ENCODE measurements at places on chromosomes 6 and 20.
A peak's percentile ranks its signal among the peaks of the same experiment; 100 is the strongest.

GRCh38 chr6:163023700-163024099 lies 295.9 kb downstream of the PACRG start:
- no peak for DNase-seq

DNA sequence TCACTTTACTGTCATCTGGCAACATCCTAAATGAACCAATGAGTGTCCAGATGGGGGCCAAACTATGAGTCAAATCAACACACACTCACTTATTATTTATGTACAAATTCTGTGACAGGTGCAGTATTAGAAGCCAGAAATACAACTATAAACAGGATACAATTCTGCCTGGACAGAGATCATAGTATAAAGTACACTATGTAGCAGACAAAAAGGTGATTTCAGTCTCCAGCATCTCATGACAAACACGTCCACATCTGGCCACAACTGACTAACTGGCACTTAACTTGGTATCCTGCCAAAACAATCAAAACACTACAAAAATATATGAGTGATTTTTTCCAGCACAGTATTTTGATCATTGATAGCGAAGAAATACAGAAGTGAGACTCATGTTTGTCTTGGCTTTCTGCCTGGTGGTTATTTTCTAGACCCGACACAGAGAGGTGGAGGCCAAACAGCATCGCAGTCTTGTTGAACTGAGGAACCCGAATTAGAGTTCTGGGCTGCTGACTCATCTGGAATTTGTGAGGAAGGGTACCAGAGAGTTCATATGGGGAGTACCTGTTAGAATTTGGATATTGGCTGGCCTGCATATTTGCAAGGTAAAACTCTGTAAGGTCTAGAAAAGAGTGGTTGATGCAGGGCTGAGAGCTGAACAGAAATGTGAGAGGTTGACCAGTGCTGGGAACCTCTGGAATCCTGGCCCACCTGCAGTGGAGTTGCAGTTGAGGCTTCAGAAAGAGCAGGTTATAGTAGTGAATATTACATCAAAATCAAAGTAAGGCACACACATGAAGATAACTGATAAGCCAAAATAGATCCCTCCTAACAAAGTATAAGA lies 475.2 kb downstream of the PTPRT start:
- DNase-seq: no peak

DNA sequence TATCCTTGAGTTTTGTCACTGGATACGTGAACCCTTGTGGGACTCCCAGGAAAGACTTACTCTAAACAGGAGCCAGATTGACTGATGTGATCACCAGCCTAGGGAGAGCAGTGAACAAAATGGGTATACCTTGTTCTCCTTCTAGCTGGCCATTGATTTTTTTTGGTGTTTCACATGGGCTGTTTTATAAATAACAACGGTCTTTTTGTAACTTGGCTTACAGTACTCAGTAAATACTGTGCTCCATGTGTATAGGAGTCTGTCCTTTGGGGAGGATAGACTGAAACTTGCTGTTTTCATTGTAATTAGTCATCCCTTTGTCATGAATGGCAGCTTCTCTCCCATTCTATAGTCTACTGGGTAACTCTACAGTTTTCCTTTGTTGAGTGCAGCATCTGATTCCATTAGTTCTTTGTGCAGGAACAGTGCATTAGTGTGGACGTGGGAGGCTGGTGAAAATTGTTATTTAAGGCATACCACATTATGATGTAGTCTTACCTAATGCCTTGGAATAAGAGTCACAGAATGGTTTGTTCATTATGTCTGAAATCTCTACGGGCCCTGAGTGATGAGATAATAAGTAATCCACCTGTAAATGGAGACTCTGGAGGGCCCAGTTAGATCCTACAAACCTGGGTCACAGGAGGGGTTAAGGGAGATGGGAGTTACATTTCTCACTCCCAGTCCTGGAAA lies 89.5 kb downstream of the TIAM2 start:
- no peak for DNase-seq

DNA sequence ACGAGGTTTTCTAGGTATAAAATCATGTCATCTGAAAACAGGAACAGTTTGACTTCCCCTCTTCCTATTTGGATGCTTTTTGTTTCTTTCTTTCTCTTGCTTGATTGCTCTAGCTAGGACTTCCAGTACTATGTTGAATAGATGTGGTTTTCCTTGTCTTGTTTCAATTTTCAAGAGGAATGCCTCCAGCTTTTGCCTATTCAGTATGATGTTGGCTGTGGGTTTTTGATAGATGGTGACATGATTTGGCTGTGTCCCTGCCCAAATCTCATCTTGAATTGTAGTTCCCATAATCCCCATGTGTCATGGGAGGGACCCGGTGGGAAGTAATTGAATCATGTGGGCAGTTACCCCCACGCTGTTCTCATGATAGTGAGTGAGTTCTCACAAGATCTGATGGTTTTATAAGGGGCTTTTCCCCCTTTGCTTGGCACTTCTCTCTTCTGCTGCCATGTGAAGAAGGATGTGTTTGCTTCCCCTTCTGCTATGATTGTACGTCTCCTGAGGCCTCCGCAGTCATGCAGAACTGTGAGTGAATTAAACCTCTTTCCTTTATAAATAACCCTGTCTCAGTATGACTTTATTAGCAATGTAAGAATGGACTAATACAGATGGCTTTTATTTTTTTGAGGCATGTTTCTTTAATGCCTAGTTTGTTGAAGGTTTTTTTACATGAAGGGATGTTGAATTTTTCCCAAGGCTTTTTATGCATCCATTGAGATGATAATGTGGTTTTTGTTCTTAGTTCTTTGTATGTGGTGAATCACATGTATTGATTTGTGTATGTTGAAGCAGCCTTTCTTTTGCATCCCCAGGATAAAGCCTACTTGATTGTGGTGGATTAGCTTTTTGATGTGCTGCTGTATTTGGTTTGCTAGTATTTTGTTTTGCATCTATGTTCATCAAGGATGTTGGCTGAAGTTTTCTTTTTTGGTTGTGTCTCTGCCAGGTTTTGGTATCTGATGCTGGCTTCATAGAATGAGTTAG lies 239.1 kb downstream of the THBS2 start:
- no peak for DNase-seq

DNA sequence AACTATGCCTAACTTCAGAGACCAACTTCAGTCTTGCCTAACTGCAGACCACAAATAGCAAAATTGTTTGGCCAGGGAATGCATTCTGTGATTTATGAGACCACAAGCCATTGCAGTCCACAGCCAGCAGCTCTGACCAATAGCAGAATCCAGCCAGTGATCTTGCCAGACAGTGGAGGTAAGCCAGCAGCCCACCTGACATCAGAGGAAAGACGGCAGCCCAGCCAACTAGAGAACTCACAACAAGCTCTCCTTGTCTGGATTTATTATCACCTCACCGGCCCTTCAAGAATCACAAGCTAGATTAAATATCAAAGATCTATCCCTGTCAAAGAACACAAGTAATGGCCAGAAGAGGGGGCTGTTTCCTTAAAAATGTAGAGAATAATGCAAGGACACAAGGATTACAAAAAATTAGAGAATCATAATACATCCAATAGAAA lies 66.5 kb upstream of the SLC35F1 start:
- DNase-seq: no peak

GRCh38 chr6:47179286-47179685 lies 130.4 kb downstream of the TNFRSF21 start:
- no peak for DNase-seq

- no peak for DNase-seq
Measured at GRCh38 chr20:63053432-63054102, 46.8 kb upstream of the BHLHE23 start.

- DNase-seq: no peak
Measured at GRCh38 chr20:17661121-17661744, 20.8 kb downstream of the RRBP1 start.

DNA sequence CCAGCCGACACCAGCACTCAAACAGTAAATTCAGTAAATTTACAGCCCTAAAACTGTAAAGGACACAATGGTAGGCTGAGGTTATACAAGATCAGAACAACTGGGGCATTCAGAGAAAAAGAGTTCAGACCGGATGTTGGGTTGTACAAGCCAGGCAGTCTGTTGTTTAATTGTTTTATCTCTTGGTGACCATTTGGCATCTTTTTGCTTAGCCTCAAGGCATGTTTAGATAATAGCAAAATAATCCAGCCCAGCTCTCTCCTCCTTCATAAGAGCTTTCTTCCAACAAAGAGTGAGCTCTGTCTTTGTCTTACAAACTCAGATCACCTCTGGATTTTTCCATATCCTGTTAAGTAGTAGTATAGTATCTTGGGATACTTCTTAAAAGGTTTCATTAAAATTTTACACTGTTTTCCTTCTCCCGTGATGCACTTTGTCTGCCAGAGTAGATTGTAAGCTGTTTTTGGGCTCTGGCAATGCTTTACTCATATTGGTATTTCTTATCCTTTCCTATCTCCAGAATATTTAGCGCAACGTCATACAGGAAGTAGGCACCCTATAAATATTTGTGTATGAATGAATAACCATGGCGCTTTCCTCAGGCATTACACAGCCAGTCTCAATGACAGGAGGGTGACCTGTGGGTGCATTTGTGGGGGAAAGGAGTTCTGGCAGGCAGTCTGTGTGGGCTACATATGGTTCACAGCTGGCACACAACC lies 35.6 kb upstream of the TRAM2 start:
- no peak for DNase-seq

DNA sequence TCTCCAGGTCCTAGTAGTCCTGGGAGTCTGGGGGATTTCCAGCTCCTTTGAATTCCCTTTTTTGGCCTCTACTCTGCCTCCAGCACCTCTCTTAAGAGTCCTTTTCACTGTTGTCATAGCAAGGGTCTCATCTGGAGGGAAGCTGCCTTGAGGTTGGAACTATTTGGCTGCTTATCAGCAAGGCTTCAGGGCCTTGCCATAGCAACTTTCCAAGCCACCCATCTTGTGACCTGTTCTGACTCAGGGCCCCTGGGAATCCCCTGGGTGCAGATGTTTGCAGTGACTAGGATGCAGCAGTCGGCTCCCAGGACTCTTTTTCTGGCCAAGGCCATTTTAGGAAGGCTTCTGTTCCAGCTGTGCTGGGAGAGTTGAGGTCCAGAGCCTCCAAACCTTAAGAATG lies 12.4 kb downstream of the PKIG start:
- DNase-seq: no peak

- no peak for DNase-seq
Measured at GRCh38 chr20:49987868-49988690, 5.3 kb downstream of the SNAI1 start.

DNA sequence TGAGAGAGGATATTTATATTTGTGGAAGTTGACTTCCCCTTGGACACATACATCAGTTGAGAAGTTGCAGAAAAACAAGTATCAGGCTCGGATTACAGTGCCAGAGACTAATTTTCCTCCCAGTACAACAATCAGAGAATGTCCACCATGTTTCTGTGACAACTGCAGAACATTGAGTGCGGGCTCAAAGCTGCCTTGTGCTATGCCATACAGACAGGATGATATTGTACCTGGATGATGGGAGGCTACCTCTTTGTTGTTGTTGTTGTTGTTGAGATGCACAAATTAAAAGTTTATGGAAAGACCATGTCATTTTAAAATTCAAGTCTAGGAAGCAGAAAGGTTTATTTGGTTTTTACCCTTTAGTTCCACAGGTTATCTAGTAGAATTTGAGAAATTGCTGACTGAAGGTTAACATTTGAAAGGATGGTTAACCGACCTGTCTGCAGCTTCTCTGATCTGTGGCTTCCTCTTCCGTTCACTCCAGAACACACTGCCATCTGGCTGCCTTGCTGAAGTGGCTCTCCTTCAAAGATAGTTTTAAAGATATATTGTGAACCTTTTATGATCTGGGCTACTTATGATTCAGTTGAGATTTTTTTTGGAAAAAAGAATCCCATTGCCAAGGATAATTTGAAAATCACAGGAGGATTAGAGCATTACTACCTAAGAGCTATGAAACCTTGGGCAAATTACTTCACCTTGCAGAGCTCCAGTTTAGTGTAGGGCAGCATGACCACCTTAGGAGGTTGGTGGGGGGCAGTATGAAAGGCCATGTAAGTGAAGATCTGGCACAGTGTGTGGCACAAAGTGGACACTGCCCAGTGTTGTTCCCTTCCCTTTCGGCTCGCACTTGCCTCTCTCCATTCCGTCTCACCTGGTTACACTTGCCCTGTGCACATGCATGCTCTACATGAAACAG lies 15.9 kb downstream of the TMEM200A start:
- no peak for DNase-seq

GRCh38 chr6:36368921-36369865 lies 18.3 kb downstream of the ETV7 start:
- DNase-seq: no peak

- DNase-seq: peak; percentile 65
Measured at GRCh38 chr6:90397929-90398674, 101.5 kb upstream of the BACH2 start.

DNA sequence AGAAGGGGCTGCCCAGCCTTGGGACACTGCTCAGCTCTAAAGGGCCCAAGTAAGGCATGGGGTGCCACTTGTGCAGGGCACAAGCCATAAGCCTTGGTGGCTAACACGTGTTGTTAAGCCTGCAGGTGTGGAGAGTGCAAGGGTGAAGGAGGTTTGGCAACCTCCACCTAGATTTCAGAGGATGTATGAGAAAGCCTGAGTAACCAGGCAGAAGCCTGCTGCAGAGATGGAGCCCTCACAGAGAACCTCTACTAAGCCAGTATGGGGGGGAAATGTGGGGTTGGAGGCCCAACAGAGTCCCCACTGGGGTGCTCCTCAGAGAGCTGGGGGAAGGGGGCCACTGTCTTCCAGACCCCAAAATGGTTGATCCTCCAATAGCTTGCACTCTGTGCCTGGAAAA lies 32.6 kb downstream of the SERINC1 start:
- DNase-seq: no peak

- no peak for DNase-seq
Measured at GRCh38 chr6:41455410-41455809, 90.8 kb upstream of the FOXP4 start.

DNA sequence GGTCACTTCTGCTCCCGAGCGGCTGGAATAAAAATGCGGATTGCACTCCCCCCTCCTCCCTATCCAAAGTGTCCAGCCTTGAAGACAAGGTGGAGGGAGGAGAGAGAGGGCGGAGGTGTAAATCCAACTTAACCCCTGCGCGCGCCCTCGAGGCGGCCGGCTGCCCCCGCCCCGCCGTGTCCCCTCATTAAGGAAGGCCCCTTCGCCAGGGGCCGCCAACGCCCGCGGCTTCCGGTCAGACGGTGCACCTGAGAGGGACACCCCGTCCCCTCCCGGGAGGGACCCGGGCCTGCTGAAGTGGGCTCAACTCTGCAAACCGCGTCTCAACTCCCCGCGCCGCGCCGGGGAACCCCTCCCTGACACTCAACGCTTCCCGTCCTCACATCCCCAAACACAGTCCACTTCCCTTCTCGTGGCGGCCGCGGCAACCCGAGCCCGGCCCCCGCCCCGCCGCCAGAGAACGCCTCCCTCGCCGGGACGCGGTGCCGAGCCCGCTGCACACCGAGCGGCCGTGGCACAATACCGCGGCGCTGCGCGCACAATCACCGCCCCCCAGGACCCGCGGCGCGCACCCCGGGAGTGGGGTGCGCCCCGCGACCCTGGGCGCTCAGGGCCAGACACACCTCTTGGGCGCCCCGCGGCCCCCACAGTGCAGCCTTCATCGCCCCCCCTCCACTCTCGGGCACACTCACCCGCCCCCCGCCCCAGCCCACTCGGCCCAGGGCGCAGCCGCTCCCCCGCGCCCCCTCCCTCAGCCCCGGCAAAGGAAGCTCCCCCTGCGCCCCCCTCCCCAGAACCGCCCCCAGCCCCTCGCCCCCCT lies 102.5 kb downstream of the NOL4L start:
- no peak for DNase-seq
